ENCODE measurements at places on chromosomes 3 and 15.
A peak's percentile ranks its signal among the peaks of the same experiment; 100 is the strongest.

- no peak for DNase-seq
These were observed 43.9 kb downstream of the SEMA3G start for GRCh38 chr3:52401021-52401420.

- DNase-seq: no peak
These were observed 339.2 kb downstream of the FOXP1 start for GRCh38 chr3:71244153-71244825.

GRCh38 chr3:12489368-12489767 lies 5.1 kb downstream of the TSEN2 start:
- no peak for DNase-seq

GRCh38 chr3:131907796-131908195 lies 127.0 kb downstream of the CPNE4 start:
- no peak for DNase-seq

DNA sequence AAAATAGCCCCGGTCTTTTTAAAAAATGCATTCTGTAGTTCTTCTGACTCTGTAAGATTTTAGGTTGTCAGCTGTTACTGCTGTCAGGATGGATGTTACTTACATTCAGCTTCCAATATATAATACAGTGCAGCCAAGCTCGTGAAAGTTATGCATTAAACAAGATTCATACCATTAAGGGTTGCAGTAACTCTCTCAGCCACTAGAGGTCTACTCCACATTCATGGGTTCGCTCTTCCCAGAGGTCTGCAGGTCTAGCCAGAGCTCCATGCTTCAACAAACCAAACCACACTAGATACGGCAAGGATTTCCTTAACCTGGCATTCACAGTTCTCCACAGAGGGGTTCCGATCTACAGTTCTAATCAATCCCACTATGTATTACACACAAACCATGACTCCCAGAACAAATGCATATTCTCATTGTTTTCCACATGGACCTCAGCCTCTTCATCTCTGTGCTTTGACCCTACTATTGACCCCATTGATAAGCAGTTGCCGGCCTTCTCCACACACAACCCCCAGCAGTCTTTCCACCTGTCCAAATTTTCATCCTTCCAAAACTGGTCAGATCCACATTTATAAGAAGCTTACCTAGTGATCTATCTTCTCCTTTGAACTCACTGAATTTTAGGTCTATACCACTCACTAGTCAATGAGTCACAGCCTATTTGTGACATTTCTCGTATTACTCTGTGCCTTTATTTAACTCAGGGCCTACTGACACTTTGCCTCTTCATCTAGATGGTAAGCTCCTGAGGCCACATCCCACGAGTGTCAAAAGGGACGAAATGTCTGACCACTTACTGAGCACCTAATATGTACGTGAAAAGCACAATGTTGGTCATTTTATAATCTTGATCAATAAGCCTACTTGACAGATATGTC lies 33.7 kb downstream of the RORA start:
- DNase-seq: no peak

DNA sequence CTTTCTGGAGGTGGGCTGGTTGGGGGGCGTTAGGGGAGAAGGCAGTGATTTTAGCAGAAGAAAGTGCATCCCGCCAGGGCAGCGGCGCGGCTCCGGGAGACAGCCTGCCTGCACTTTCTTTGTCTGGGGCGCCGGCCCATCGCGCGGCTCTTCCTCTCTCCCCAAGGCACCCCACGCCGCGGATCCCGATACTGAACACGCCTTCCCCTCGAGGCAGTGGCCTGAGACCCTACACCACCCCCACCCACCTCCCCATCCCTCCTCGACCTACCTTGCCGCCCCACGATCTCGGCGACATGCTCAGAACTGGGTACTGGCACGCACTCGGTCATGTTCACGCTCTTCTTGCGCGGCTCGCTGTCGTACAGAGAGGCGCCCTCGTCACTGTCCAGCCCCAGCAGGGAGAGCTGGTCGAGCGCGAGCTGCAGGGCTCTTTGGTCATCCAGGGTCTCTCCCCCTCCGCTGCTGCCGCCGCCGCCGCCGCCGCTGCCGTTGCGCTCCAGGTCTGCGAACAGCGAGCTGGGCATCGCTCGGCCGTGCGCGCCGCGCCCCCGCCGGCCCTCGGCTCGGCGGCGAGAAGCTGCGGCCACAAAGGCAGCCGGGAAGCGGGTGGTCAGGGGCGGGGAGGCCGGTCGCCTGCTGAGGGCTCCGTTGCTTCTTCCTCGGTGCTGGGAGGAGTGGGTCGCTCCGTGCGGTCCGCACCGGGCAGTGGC lies 483 bp downstream of the MEX3B start:
- no peak for DNase-seq

GRCh38 chr3:169945313-169945712 lies 21.3 kb upstream of the SEC62 start:
- DNase-seq: no peak

DNA sequence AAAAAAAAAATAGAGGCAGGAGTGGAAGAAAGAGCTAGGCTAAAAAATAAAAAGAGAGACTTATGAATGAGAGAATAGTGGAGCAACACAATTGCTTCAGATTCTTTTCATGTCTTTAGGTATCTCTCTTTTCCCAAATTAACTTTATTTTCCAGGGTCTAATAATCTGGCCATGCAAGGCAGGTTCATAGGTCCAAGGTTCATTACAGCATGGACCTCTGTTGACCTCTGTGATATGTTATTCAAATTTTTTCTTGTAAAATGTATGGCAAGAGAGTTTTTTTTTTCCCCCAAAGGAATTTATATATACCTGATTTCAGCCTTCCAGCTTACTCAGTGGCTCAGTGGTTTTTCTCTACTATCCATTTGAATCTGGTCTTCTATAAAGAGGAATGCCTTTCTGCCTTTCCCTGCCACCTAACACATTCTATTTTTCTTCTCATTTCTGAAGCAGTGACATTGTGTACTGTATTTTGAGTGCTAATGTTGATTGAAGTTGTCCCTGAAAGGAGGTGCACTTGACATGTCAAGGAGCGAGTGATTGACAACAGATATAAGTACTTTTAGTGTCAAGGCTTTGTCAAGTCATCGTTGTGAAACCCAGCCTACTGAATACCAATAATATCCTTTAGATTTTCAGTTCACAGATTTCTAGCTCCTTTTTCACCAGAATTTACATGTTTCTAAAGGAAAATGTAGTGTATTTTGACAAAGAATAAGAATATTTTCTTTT lies 118.5 kb downstream of the MAP2K5 start:
- DNase-seq: no peak

- peak; percentile 15 for DNase-seq
These were observed 679 bp downstream of the IQGAP1 start for GRCh38 chr15:90388462-90389380.

- DNase-seq: no peak
These were observed 192.8 kb downstream of the UBE3A start for GRCh38 chr15:25245801-25246622.
